ENCODE measurements at places on chromosomes 2 and 18.

- DNase-seq: no peak
Observed at GRCh38 chr2:16011621-16011960, 71.2 kb downstream of the MYCN start.

- no peak for DNase-seq
Observed at GRCh38 chr2:138818556-138818955, 38.4 kb upstream of the NXPH2 start.

DNA sequence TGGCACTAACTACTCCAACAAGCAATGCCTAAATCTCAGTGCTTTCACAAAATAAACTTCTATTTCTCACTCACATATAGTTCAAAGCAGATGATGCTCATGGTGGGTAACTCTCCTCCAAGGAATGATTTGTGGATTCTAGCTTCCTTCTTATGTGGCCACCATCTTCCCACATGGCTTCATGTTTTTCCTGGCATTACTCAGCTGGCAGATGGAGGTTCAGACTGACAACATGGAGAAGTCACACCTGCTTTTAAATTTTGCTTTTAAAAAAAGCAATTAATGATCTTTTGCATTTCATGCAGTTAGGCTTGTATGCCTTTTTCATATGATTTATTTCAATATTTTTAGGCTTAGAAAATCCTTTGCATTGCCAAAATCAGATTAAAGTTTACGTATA is 6.3 kb upstream of the GKN2 start:
- no peak for DNase-seq

- no peak for DNase-seq
Observed at GRCh38 chr2:217990791-217991465, 11.9 kb downstream of the TNS1 start.

DNA sequence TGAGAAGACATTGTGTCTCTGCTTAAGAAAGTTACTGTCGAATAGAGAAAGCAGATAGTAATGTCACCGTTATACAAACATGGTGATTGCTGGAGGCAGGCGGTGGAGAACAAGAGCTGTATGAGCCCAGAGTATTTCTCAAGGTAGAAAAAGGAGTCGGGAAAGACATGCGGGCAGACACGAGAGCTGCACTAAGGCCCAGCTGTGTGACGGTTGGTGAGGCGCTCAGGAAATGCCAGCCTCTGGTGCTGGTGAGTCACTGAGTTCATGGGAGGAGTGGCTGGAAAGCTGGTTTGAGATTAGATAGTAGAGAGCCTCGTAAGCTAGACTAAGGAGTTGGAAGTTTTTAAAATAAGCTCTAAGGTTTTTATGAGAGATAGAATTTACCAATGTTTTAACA is 390.9 kb upstream of the TRIB2 start:
- DNase-seq: no peak

GRCh38 chr2:199230091-199230490 is 227.6 kb downstream of the SATB2 start:
- no peak for DNase-seq

Data from GM12878 (cell line).